ENCODE measurements at places on chromosomes 1 and 21. TPM values are rescaled to one million over a fixed set of nuclear protein-coding genes. Genes with fewer than 3 reads are reported as not detected.

DDI2 gene
- 12.5 TPM for polyA plus RNA-seq

RGS1 gene
- 3.4 TPM for polyA plus RNA-seq

IPO9 gene
- polyA plus RNA-seq: 49.1 TPM

FMO3 gene
- 0.09 TPM for polyA plus RNA-seq

TINAGL1 gene
- polyA plus RNA-seq: 16.9 TPM

PTAFR gene
- 1.8 TPM for polyA plus RNA-seq

AMIGO1 gene
- 8.9 TPM for polyA plus RNA-seq

PCP4L1 gene
- 0.24 TPM for polyA plus RNA-seq

GATAD2B gene
- 15.6 TPM for polyA plus RNA-seq

FAM43B gene
- 0.48 TPM for polyA plus RNA-seq

SELENBP1 gene
- 31.1 TPM for polyA plus RNA-seq

C1QTNF12 gene
- 2.1 TPM for polyA plus RNA-seq

TDRD10 gene
- polyA plus RNA-seq: 1.1 TPM

IFFO2 gene
- 6.8 TPM for polyA plus RNA-seq

RGS7 gene
- polyA plus RNA-seq: not detected

CACNA1E gene
- 0.35 TPM for polyA plus RNA-seq

CD160 gene
- polyA plus RNA-seq: 1.8 TPM

GUCA2B gene
- not detected for polyA plus RNA-seq

WNT9A gene
- 7.2 TPM for polyA plus RNA-seq

RHD gene
- polyA plus RNA-seq: 0.39 TPM

PSRC1 gene
- polyA plus RNA-seq: 10.7 TPM

B3GALNT2 gene
- polyA plus RNA-seq: 18.1 TPM

IVL gene
- polyA plus RNA-seq: not detected

TMPRSS15 gene
- 0.86 TPM for polyA plus RNA-seq

COL6A1 gene
- polyA plus RNA-seq: 662 TPM

GMEB1 gene
- polyA plus RNA-seq: 10.9 TPM

PATJ gene
- polyA plus RNA-seq: 4.4 TPM

C1orf226 gene
- 0.86 TPM for polyA plus RNA-seq

CADM3 gene
- 0.17 TPM for polyA plus RNA-seq

NMNAT2 gene
- 1.6 TPM for polyA plus RNA-seq

FYB2 gene
- not detected for polyA plus RNA-seq

AGL gene
- 276 TPM for polyA plus RNA-seq

SVBP gene
- polyA plus RNA-seq: 47.4 TPM

TEX38 gene
- 0.24 TPM for polyA plus RNA-seq

PLD5 gene
- 0.92 TPM for polyA plus RNA-seq

CFHR4 gene
- not detected for polyA plus RNA-seq

ANP32E gene
- 39.9 TPM for polyA plus RNA-seq

A3GALT2 gene
- polyA plus RNA-seq: 0.27 TPM

PLA2G2C gene
- not detected for polyA plus RNA-seq

RUNX3 gene
- 10.4 TPM for polyA plus RNA-seq

GJB3 gene
- polyA plus RNA-seq: not detected

GJA5 gene
- polyA plus RNA-seq: 22.6 TPM

NIBAN1 gene
- polyA plus RNA-seq: 54.2 TPM

FCN3 gene
- polyA plus RNA-seq: 0.25 TPM

STUM gene
- 18.6 TPM for polyA plus RNA-seq

CHODL gene
- 96.6 TPM for polyA plus RNA-seq

SLAMF9 gene
- polyA plus RNA-seq: not detected

ACOT11 gene
- polyA plus RNA-seq: 6.7 TPM

DHX9 gene
- polyA plus RNA-seq: 117 TPM

SRP9 gene
- polyA plus RNA-seq: 232 TPM

ZNF683 gene
- polyA plus RNA-seq: not detected

OR10Z1 gene
- polyA plus RNA-seq: 0.12 TPM

Data from muscle of back (tissue), 13 donors.